Panc1 (cell line): ENCODE measurements at places on chromosomes 11 and 22.

DNA sequence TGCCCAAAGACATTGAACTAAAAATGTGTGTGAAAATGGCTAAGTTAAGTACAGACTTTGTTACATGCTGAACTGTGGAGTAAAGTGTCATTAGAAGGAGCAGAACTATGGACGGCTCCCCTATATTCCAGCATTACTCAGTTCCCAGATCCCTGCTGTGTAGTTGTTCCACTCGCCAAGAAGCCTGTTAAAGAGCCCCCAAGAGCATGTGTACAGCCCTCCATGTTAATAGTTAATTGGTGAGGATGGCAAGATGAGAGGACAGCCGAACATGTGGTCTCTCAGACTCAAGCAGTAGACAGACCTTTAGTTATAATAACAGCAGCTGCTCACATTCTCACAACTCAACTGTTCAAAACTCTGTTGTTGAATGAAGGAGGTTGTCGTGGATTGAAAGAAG, 127.4 kb downstream of the ELP4 start:
- DNase-seq, result no peak
- H3K36me3 ChIP-seq, result no peaks in the 10 kb centered on the region
- no peaks in the 10 kb centered on the region for H3K4me1 ChIP-seq
- H3K27me3 ChIP-seq, result no peaks in the 10 kb centered on the region
- H3K27ac ChIP-seq, result no peak overlapping the region

- no peak for DNase-seq
- H3K27ac ChIP-seq, result no peak overlapping the region
- no peaks in the 10 kb centered on the region for H3K4me1 ChIP-seq
- no peak overlapping the region for H3K4me3 ChIP-seq
- H3K36me3 ChIP-seq, result no peaks in the 10 kb centered on the region
Measured at GRCh38 chr11:131203040-131203439, 167.4 kb upstream of the NTM start.

DNA sequence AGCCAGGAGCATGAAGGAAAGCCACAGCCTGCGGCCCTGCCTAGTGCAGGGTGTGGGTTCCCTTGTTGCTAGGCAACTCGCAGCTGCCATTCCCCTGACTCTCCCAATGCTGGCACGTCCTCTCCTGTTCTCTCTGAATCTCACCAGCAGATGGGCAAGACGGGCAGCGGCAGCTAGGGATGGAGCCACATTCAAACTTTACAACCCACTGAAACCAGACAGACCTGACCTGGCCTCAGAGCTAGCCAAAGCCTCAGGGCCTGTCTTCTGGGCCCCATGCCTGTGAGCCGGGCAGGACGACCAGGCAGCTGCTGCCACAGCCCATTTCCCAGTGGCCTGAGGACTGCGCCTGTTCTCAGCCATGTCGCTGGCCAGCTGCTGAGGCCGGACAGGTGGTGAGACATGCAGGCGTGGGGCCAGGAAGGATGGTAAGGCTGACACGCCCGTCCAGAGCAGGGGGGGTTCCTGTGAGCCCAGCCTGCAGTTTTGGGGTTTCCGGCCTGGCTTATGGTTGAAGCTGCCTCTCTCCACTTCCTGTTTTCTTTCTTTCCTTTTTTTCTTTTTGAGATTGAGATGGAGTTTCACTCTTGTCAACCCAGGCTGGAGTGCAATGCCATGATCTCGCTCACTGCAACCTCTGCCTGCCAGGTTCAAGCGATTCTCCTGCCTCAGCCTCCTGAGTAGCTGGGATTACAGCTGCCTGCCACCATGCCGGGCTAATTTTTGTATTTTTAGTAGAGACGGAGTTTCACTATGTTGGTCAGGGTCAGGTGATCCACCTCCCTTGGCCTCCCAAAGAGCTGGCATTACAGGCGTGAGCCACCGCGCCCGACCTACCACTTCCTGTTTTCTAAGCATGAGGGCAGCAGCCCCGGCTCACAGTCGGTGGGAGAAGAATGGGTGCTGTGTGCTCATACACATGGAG, 4.1 kb downstream of the SUN2 start:
- H3K27ac ChIP-seq, result no peak overlapping the region
- no peaks in the 10 kb centered on the region for H3K27me3 ChIP-seq
- no peak overlapping the region for H3K4me3 ChIP-seq
- H3K4me1 ChIP-seq, result peaks cover 8% of the 10 kb centered on the region; the same call in 1 of the 2 replicates

- no peaks in the 10 kb centered on the region for H3K36me3 ChIP-seq
- no peak overlapping the region for H3K27ac ChIP-seq
- no peaks in the 10 kb centered on the region for H3K4me1 ChIP-seq
Measured at GRCh38 chr11:97009613-97010012, 619.8 kb downstream of the JRKL start.

- H3K27ac ChIP-seq, result no peak overlapping the region
- no peaks in the 10 kb centered on the region for H3K36me3 ChIP-seq
- DNase-seq, result no peak
- H3K4me1 ChIP-seq, result no peaks in the 10 kb centered on the region
Measured at GRCh38 chr11:94169930-94170545, 41.4 kb downstream of the PANX1 start.

DNA sequence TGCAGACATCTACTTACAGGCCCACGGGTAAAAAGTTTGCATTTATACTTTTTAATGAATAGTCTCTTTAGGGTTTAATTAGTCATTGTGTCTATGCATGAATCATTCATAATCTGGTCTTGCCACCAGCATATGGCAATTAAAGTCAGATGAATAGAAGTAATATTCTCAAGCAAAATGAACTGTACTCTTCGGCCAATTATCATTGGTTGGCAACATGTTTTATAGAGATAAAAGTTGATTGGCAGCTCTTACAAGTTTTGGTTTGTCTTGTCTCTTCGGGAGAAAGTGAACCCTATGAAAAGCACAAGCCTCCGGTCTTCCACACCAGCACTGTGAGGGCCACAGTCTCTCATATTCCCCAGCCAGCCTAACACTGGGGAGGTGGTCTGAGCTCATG, 97.8 kb downstream of the OSBP2 start:
- no peaks in the 10 kb centered on the region for H3K27me3 ChIP-seq
- DNase-seq, result no peak
- no peaks in the 10 kb centered on the region for H3K4me1 ChIP-seq
- H3K36me3 ChIP-seq, result no peaks in the 10 kb centered on the region
- H3K4me3 ChIP-seq, result no peak overlapping the region

GRCh38 chr11:65790104-65790901, 3.4 kb downstream of the OVOL1 start:
- no peaks in the 10 kb centered on the region for H3K36me3 ChIP-seq
- H3K27me3 ChIP-seq, result peaks cover 6% of the 10 kb centered on the region; the same call in 1 of the 2 replicates
- DNase-seq, result no peak
- peaks cover 11% of the 10 kb centered on the region; the same call in 1 of the 2 replicates for H3K4me1 ChIP-seq

DNA sequence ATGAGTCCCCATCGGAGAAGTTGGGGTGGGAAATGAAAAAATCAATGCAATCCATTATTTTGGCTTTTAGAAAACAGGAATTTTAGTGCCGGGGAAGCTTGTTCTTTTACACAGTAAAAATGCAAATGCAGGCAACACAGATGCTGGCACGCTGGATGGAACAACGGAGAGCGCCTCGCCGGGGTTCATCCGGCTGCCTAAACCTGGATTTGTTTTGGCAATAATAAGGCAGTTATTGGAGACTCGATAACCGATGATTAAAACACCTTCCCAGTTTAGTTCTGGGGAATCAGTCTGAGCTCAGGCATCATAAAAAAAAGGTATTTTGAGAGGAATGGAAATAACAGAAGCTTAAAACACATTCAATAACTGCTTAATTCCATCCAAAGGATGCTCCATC, 2.9 kb downstream of the DSCAML1 start:
- no peak overlapping the region for H3K27ac ChIP-seq
- H3K4me3 ChIP-seq, result no peak overlapping the region
- no peaks in the 10 kb centered on the region; the same call in 1 of the 2 replicates for H3K36me3 ChIP-seq
- DNase-seq, result no peak
- H3K27me3 ChIP-seq, result peaks cover 37% of the 10 kb centered on the region
- peaks cover 10% of the 10 kb centered on the region for H3K4me1 ChIP-seq

DNA sequence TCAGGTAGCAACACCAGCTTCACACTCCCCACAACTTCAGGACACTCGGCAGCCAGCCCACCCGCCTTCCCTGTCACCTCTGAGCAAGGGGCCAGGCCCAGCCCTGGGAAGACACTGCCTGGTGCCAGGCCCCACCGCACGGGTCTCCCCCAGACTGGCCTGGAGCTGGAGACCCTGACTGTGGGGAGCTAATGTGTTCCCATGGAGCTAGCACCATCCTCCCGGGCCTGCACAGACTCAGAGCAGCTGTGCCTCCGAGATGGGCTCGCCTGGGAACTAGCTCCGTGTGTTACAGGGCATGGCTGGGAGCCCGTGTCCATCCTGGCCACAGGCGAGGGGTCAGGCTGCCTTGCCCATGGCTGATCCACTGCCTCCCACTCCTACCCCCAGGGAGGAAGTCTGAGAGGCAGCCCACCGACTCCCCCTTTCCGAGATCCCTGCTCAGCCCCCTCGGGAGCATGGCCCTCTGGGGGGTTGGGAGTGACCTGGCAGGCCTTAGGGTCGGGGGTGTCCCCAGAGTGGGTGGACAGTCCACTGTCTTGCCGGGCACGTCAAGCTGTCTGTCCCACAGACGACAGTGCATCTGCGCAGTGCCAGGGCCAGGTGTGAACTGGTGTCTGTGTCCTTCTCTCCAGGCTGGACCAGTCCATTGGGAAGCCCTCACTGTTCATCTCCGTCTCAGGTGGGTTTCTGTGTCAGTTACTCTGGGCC, 76.7 kb upstream of the KCNQ1OT1 start:
- no peaks in the 10 kb centered on the region for H3K27me3 ChIP-seq
- no peak overlapping the region for H3K27ac ChIP-seq
- no peaks in the 10 kb centered on the region for H3K36me3 ChIP-seq
- H3K4me1 ChIP-seq, result peaks cover 28% of the 10 kb centered on the region
